ENCODE measurements at places on chromosomes 5 and 9.

DNA sequence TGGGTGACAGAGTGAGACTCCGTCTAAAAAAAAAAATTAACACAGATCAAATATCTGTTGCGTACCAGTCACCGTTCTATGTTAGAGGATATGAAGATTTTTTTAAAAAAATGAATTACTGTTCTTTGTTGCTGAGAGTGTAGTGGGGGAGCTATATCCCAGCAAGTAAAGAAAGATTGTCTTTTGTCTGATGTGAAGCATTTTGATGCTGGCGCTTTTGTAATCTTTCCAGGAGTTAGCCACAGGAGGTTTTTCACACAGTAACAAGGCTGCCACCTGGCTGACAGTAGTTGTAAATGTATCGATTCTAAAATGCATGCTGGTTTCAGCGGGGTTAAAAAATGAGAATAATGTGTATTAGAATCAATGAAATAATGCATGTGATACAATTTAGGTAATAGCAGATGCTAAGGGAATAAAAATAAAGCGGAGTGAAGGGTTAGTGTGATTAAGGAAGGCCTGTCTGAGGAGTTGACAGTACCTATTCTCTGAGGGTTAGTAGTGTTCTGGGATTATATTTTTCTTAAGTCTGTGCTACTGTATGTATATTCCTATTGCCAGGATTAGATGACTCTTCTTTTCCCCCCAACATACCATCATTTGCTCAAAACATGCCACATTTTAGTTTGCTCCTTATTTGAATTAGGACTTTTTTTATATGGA lies 3.4 kb downstream of the LMNB1 start:
- peak; percentile 82 for DNase-seq

GRCh38 chr9:98572054-98572627 lies 136.6 kb downstream of the GABBR2 start:
- DNase-seq: no peak

DNA sequence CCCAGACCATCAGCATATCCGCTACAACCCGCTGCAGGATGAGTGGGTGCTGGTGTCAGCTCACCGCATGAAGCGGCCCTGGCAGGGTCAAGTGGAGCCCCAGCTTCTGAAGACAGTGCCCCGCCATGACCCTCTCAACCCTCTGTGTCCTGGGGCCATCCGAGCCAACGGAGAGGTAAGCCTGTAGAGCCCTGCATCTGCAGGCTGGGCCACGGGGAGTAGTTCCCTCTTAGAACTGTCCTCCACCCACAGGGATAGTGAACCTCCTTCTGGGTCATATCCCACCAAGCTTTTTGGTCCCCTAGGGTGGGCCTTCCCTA lies 569 bp downstream of the GALT start:
- DNase-seq: no peak

- DNase-seq: peak; percentile 84
These were observed 76.0 kb upstream of the DAP start for GRCh38 chr5:10836986-10837385.

- no peak for DNase-seq
These were observed 8.7 kb downstream of the LHX6 start for GRCh38 chr9:122219856-122220672.

DNA sequence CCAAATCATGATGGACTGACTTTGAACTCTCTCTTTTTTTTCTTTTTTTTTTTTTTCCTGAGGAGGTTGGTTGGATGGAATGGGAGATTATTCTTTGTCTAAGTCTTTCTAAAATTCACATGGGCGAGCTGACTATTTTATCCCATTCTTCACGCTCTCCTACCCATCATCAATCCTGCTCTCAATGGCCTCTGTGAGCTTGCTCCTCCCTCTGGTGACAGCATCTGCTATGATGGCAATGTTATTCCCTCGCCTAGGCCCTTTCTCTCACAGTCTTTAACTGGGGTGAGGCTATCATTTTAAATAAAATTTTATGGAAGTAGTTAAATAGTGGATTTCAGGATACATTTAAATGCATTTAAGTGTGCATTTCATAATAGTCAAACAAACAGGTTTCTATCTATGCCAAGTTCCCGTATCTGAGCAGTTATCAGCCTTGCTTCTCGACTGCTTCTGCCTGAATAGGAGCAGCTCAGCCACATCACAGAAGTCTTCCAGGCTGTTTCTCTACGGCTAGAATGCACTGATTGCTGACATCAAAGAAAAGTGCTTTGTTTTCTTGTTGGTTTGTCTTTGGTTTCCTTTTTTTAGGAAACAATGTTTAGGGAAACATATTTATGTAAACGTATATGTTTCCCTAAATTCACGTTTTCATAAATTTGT lies 2233.8 kb downstream of the MAT2B start:
- no peak for DNase-seq

DNA sequence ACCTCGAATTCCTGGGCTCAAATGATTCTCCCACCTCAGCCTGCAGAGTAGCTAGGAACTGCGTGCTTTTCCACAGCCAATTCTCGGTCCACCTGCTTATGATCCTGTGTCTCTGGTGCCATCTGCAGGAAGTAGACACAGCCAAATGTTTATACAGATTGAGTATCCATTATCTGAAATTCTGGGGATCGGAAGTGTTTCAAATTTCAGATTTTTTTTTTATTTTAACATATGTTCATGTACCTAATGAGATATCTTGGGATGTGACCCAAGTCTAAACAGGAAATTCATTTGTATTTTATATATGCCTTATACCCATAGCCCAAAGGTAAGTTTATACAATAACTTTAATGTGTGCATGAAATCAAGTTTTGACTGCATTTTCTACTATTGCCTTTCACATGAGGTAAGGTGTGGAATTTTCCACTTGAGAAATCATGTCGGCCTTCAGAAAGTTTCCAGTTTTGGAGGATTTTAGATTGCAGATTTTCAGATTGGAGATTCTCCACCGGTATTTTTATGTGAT lies 89.5 kb downstream of the ESM1 start:
- DNase-seq: peak; percentile 71

DNA sequence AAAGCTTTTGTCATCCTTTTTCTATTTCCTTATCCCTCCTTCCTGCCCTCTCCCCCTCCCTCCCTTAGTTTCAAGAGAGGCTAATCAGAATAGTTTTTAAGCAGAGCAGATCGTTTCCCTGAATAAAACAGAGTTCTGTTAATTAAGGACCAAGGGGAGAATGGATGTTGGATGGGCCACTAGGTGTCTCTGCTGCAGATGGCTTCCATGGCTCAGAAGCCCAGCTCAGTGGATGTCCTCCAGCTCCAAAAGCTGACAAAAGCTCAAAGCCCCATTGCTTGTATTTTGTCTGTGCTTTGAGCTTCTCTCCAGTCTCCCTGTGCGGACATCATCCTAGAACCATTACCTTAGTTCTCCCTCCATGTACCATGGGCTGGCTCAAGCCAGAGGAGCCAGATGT lies 21.0 kb upstream of the NPR3 start:
- no peak for DNase-seq

- no peak for DNase-seq
These were observed 134.4 kb downstream of the CACNA1B start for GRCh38 chr9:138011951-138012500.

- DNase-seq: peak; percentile 79
These were observed 47.4 kb downstream of the FNBP1 start for GRCh38 chr9:129995409-129996160.

GRCh38 chr5:117207088-117207668 lies 632.6 kb upstream of the SEMA6A start:
- DNase-seq: no peak

GRCh38 chr5:178524093-178524882 lies 65.9 kb downstream of the COL23A1 start:
- DNase-seq: no peak

DNA sequence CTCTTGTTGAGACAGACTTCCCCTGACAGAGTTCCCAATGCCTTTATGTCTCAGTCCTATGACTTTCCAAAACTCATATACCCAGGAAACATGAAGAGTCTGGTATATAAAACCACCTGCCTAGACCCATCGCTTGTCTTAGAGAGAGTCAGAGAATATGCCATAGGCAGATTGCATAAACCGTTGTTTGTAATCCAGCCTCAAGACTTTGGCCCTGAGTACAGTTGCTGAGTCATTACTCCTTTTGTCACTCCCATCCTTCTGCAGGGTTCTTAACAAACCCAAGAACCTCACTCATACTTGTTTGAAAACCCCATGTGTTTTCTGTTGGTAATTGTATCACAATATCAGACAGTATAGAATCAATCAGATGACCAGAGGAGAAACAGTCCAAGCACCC lies 616.3 kb downstream of the SLCO4C1 start:
- DNase-seq: peak; percentile 43

DNA sequence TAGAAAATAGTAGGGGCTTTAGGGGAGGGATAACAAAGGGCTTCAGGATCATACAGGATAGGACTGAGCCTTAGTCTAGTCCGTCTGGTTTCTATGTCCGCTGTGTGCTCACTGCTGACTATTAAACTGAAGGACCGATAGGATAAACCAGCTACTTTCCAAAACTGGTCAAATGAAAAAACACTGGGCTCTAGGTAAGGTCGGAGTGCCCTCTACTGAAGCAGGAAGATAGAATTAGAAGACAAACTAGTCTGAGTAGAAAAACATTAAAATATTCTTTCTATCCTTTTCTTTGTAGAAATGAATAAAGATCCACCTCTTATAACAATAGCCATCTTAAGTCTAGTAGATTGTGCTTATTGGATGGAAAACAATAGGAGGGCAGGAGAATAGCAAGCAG lies 133.6 kb downstream of the CEMIP2 start:
- no peak for DNase-seq

DNA sequence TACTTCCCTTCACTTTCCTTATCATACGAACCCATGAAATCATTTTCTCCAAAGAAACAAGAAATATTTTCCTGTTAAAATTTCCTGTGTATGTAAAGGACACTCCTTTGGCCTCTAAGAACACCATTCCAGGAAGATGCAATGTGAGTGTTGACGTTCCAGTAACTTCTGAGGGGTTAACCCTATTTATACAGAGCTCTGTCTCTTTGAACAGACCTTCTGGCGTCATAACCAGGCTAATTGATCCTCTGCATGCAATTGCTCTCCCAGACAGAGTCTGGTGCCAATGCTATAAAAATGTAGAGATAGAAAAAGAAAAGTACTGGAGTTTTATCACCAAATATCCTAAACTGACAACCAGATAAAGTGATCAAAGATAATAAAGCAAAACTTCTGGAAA lies 218.5 kb downstream of the TLE1 start:
- DNase-seq: no peak

DNA sequence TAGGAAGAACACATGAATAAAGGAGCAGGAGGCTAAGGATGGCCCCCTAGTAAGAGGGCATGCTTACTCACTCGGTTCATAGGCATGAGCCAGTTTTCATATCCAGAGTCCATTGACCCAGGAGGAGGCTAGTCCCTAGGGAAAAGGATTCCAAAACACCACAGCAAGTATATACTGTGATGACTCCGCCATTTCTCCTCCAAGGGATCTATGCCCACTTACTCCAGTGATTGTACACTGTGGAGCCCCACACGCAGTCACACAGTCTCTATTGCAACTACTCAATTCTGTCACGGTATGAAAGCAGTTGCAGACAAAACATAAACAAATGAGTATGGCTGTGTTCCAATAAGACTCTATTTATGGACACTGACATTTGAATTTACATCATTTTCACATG lies 117.7 kb upstream of the ALDH1B1 start:
- peak; percentile 6 for DNase-seq

DNA sequence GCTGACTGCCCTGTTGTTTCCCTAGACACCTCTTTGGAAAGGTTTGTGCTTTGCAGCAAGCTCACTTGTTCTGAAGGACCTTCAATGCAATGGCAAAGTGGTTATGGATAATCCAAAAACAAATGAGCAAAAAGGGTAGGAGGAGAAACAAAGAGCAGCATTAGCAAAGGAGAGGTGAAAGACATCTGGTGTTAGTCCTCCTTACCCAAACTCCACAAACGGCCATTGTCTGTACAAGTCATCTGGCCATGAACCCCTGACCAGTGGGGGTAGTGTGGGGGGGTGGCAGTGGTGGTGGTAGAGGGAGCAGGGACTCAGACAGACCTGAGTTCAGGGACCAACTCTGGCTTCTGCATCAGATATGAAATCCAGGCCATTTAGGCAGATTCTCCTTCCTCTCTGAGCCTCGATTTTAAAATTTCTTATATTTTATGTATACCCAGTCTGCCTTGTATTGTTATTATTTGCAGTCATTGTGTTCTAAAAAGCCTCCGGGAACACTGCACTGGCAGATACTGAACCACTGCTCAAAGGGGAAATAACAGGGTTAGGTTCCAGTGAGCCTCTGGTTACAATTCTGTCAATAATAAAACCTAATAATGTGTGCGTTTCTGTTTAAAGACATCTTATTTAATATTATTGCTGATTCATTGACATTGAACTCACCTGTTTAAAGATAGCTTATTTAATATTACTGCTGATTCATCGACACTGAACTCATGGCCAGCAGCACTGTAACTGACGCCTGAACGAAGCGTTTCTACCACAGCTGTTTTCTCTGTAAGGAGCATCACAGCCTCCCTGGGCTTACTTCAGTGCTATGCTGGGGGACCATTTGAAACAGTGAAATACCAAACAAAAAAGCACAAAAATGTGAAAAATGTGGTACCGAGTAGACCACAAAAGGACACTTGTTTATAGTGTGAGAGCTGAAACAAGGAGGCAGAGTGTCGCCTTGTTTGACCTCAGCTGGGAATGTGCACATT lies 156.0 kb downstream of the SEC61B start:
- DNase-seq: peak; percentile 76

DNA sequence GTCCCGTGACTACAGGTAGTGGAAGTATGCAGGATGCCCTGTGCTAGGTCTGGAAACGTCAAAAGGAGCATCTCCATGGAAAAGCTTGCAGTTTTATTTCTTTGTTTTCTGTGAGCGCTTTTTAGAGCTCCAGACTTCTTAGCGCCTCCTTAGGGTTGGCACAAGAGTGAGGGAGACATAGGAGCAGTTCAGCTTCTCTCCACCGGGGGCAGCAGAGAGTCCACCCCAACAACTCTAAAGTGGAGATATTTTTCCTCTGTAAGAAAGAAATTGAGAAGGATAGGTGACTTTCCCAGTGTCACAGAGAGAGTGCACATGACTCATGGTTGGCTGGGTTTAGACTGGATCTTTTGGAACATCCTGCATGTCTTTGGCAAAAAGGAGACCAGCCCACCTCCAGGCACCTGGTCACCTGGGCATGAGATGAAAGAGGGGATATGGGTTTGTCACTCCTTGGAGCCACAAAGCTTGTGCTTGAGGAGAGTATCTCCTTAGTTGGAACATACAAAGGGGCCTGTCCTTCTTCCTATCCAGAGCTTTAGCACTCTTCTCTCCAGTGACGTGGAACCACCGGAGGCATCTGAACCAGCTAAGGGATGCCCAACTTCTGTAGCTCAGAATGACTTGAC lies 637.7 kb downstream of the SEMA5A start:
- peak; percentile 58 for DNase-seq

GRCh38 chr5:38598994-38599617 lies 42.7 kb upstream of the LIFR start:
- peak; percentile 88 for DNase-seq

- peak; percentile 47 for DNase-seq
These were observed 121.0 kb upstream of the RGS7BP start for GRCh38 chr5:64384765-64385164.

- DNase-seq: peak; percentile 76
These were observed 4.9 kb downstream of the MED27 start for GRCh38 chr9:132074736-132075135.

DNA sequence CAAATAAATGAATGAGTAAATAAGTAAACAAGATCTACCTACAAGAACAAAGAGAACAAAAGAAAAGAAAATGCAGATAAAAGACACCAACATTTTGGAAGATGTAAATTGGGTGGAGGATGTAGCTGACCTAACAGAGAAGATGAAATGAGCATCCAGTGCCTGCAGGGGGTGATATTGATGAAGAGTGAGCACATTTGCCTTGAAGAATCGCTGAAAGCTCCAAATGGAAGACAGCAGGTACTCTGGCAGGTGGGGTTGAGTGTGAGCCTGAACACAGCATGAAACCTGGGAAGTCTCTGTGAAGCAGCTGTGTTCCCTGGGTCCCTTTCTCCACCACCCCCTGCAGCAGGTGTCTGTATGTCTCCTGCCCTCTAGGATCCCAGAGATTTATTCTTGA lies 125.6 kb downstream of the NXNL2 start:
- DNase-seq: peak; percentile 71

All from iris pigment epithelial cell (primary cell).